Left hindlimb (tissue), 1 donor: ENCODE measurements at places on chromosomes 4 and X.

GRCh38 chrX:67619253-67619652 is 75.4 kb downstream of the AR start:
- no peak for DNase-seq

GRCh38 chr4:132564920-132565319 is 584.2 kb upstream of the PCDH10 start:
- no peak for DNase-seq

DNA sequence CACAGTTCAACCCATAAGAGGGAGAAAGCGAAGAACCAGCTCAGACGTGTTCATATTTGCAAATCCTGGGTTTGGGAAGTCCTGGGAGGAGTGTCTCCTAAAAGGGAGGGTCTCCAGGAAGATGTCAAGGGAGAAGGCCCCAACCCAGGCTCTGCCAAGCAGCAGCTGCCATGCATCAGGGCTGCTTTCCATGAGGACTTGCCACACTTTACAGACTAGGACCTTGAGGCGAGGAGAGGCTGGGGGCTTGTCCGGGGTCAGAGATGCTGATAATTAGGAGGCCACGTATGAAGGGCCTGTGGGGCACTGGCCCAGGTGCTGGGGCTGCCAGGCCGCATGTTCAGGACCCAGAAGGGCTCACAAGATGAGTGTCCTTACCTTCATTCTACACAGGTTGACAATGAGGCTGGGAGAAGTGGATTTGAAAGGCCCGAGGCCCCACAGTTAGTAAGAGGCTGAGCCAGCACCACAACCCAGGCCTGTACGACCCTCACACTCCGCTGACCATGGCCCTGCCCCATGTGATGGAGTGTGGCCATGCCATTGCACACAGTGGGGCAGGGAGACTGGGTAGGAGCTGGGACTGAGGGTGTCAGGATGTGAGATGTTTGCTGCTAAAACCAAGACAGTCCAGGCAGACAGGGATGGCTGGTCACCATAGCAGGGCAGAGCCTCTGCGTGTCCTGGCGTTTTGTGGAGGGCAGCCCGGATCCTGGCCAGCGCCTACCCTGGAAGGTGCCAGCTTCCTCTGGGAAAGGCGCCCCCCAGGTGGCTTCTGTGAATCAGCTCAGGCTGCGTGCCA is 94.8 kb downstream of the PSAPL1 start:
- no peak for DNase-seq

DNA sequence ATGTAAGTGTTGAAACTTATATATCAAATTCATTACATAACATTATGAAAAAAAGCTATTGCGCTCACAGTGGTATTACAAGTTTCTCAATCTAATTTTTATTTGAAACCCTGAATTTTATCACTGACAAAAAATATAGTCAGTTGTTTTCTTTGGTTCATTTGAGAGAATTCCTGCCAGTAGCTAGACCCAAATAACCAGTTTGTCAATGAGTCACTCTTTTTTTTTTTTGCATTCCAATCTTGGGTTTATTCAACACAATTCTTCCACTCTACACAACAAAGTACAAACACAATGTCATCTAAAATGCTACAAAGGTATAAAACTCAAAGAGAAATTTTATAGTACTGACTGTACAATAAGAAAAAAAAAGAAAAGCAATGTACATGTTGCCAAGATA is 13.1 kb downstream of the HPF1 start:
- DNase-seq, result no peak

DNA sequence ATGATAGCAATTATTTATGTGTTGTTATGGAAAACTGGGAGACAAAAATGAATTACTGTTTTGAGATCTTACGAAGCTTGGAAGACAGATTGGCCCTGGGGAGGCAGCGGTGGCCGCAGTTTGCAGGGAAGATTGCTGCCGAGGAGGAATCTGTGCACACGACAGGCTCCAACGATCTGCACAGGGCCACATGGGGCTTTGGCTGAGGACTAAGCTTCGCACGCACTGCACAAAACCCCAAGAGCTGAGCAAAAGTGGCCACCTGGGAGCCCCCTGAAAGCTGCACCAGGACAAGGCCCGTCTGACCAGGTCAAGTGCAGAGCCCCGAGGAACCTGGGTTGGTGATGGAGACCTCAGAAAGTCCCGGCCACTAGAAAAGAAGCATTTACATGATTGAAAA is 5.2 kb upstream of the PDE6B start:
- no peak for DNase-seq

DNA sequence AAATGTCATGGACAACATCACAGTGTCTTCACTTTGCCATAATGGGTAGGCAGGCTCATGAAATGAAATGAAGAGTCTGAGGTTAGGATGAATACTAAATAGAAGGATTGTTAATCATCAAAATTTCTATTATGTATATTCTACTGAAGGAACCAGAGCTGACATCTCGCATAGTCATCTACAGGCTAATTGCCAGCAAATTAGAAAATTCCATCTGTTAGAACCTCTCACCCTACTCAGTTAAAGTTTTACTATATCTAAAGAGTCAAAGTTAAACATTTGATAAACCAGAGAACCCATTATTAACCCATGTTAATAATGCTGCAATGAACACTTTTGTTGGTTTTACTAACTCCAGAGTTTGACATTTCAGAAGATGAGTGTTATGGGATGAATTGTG is 114.6 kb downstream of the ARHGAP6 start:
- no peak for DNase-seq

- no peak for DNase-seq
Measured at GRCh38 chr4:15754323-15754722, 23.8 kb upstream of the CD38 start.

DNA sequence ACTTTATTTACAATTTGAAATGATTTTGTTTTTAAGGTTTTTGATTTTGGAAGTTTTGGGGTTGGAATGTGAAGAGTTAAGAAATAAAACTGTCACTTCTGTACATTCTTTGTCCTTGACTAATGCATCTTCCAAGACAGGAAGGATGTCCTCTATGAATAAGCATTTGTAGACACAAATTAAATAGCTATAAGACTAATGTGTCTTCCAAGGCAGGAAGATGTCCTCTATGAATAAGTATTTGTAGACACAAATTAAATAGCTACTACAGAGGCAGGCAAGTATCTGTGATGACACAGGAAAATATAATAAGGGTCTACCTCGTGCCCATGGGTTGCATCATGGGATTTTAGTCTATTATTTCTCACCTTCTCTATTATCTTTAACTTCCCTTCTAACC is 14.5 kb downstream of the PRSS48 start:
- DNase-seq, result no peak

GRCh38 chrX:137387646-137388045 is 178.3 kb upstream of the ZIC3 start:
- DNase-seq, result no peak

GRCh38 chr4:182000077-182000476 is 243.1 kb upstream of the TENM3 start:
- DNase-seq, result no peak

- DNase-seq, result no peak
Measured at GRCh38 chr4:182533964-182534363, 290.8 kb downstream of the TENM3 start.

- no peak for DNase-seq
Measured at GRCh38 chrX:129188231-129188630, 335.1 kb downstream of the SMARCA1 start.

DNA sequence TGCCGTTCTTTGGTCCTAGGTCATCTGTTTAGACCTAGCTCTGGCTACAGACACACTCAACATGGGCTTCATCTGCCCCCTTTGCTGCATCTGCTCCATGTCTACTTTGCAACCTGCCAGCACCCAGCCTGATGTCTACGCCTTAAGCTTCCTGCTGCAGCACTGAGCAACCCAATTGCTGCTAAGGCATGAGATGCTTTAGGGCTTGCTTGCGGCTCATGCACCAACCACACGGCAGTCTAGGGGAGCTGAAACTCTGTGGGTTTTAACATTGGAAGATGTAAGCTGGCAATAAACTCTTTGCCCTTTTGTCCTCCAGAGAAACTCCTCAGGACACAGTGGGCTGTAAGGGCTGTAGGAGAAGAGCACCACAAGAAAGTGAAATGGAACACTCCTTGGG is 11.7 kb upstream of the CLNK start:
- no peak for DNase-seq

DNA sequence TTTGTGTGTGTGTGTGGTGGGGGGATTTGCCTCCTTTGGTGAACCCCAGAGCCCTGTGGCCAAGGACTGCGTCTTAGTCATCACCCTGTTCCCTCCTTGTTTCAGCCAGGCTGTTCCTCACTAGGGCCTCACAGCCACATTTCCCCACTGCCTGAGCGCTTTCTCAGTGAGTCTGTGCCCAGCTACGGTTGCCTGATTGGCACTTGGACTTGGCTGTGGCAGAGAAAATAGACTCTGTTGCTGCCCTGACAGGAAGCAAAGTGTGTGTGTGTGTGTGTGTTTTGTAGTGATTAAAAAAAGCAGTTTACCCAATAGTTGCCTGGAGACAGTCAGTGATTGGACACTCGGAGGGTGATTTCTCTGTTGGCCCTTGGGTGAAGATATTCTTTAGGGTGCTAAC is 113.0 kb downstream of the UCHL1 start:
- DNase-seq, result peak; percentile 56

GRCh38 chr4:139189972-139190371 is 13.0 kb upstream of the ELF2 start:
- DNase-seq, result no peak

GRCh38 chr4:183798301-183799253 is 106.5 kb upstream of the STOX2 start:
- DNase-seq, result no peak

- DNase-seq, result no peak
Measured at GRCh38 chr4:123423819-123424218, 27.2 kb downstream of the SPRY1 start.

DNA sequence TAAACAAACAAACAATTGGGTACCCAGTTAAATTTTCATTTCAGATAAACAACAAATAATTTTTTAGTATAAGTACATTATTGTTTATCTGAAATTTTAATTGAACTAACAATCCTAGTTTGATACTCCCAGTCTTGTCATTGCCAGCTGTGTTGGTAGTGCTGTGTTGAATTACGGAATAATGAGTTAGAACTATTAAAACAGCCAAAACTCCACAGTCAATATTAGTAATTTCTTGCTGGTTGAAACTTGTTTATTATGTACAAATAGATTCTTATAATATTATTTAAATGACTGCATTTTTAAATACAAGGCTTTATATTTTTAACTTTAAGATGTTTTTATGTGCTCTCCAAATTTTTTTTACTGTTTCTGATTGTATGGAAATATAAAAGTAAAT is 2.9 kb downstream of the CXCL8 start:
- no peak for DNase-seq

GRCh38 chr4:19829101-19829500 is 422.6 kb upstream of the SLIT2 start:
- DNase-seq, result no peak

DNA sequence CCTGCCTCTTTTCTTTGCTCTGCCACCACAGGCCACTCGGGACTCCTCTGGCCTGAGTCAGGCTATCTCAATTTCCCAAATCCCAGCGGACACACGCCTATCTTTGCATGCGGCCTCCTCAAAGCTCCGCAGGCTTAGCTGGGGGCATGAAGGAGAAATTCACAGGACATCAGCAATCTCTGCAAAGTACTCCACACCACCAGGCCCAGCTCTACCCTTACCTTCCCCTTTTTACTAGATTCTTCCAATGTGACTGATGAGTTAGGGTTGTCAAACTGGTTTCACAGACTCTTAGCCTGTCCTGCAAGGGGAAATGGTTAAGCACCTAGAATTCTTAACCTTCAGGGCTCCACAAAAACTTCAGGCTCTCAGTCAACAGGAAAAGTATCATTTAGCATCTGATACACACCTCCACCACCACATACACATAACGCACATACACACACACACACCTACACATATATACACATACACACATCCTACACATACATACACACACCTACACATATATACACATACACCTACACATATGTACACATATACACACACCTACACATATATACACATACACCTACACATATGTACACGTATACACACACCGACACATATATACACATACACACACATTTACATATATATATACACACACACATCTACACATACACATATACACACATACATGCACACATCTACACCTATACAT is 349.1 kb downstream of the ANK2 start:
- DNase-seq, result no peak

- no peak for DNase-seq
Measured at GRCh38 chrX:119359618-119360382, 39.3 kb upstream of the SLC25A43 start.

- no peak for DNase-seq
Measured at GRCh38 chrX:153722704-153723350, 1.4 kb downstream of the BCAP31 start.

DNA sequence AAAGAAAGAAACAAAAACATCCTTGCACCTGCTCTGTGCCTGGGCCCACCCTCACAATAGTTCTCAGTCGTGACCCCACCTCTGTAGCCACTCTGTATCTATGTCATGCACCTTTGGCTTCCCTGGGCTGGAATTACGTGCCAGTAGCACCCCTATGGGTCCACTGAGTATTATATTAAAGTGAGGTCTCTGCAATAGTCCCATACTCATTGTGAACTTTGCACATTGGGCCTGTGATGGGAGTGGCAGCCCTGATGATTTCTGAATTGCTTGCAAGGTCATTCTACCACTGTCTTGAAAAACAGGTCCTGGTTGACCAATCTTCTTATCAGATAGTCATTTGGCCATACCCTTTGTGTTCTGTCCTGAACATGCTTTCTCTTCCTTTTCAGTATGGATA is 1012.1 kb downstream of the RAB28 start:
- no peak for DNase-seq

DNA sequence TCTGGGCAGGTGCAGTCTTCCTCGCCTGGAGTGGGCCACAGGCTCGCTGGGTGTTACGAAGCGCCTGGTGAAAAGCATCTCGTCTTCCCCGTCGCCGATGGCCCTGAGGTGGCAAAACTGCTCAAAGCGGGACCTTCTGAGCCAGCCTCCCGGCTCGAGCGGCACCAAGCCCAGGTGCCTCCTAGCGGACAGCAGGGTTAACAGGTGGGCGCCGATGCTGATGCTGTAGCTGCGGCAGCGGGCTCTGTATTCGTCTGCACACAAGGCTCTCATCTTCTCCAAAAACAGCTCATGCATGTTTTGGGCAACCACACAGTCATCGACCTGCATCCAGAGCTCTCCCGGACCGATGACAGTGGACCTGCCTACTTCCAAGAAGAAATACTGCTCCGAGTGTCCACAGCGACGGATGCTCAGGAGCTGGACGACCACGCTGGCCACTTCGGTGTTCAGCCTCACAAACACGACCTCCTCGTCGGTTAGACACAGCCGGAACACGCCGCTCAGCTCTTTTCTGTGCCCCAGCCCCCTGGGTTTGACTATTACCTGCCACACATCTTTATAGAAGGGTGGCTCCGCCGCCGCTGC is 1.2 kb downstream of the IRS4 start:
- no peak for DNase-seq
